ENCODE measurements at places on chromosomes 1 and 21. TPM values are rescaled to one million over a fixed set of nuclear protein-coding genes. Genes with fewer than 3 reads are reported as not detected.

DNA sequence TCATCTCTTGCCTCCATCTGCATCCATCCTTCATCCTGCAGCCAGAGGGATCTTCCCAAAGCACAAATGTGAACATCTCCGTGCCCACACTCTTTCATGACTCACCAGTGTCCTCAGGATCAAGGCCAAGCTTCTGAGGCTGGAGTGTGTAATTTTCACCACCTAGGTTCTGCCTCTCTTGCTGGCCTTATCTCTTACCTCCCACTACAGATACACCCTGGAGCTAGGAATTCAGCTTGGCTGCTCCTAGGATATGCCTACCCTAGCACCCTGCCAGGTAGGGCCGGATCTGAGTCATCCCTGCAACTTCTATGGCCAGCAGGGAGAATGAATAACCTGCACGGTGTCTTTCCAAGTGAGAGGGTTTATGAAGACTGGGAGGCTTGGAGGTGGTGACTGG lies 208.7 kb upstream of the CSF3R start:
- no peak for DNase-seq

DNA sequence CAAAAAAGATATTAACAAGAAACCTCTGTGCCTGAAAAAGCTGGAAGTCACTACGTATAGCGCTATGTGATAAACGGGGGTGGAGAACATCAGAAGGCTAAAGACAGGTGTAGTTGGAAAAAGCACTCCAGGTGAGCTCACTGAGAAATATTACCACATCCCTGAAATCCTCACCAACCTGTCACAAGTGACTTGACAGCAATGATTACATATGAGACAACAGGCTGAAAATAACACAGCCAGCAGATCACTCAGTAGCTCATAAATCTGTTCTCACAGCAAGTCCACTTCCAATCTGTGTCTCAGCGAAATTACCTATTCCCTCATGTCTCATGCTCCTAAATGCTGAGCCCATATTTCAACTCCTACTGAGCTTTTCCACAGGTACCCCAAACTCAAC lies 120.5 kb downstream of the UBR4 start:
- no peak for DNase-seq

DNA sequence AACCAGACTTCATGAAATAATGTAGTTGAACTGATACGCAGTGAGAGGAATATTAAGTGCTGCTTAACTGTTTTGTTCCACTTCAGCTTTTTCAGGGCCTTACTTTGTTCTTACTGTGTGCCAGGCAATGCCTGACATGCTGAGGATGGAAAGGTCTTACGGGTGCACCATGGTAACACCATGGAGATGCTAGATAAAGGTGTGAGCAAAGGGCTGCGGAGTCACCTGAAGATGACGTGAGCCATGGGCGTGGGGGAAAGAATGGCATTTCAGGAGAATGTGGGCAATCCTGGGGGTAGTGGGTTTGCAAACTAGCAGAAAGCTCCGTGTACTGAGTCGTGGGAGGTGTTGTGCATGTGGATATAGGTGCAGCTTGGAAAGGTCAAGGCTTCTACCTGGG lies 27.3 kb downstream of the MAN1C1 start:
- DNase-seq, result no peak

- no peak for DNase-seq
These were observed 37.6 kb upstream of the MRPS6 start for GRCh38 chr21:34035619-34036354.

GRCh38 chr1:201471772-201472171 lies 2.8 kb upstream of the PHLDA3 start:
- no peak for DNase-seq

- DNase-seq, result no peak
These were observed 27.1 kb downstream of the MPZL1 start for GRCh38 chr1:167748906-167749305.

DNA sequence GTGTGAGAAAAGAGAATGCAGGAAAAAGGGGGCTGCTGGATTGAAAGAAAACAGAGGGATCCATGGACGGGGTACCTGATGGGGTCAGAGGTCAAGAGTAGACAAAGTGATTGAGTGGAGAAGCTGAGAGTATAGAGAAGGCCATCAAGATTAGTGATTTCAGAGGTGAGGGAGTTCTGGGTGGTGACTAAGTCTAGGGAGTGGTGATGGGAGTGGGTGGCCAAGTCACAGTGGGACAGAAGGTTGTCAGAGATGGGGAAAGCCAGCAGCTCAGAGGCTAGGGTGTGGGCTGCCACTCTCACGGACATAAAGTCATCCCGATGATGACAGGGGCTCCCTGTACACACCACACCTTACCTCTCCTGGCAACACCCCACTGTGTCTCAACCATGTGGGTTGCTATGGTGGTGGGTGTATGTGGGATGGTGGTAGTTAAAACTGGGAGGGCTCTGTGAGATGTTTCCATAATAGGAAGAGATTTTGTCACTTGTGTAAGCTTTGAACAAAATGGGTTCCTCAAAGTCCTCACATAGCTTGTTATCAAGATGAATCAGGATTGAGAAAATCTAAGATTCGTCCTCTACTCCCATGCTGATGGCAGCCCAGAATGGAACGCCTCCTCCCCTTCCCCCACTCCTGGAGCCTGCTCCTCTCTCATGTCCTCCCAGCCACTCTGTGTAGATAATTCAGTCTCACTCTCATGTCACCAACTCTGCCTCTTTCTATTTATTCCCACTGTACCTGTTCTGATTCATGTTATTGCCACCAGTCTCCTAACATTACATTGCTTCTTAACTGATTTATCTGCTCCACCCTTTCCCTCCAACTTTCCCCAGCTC lies 20.3 kb upstream of the CSF1 start:
- DNase-seq, result peak; percentile 87

DNA sequence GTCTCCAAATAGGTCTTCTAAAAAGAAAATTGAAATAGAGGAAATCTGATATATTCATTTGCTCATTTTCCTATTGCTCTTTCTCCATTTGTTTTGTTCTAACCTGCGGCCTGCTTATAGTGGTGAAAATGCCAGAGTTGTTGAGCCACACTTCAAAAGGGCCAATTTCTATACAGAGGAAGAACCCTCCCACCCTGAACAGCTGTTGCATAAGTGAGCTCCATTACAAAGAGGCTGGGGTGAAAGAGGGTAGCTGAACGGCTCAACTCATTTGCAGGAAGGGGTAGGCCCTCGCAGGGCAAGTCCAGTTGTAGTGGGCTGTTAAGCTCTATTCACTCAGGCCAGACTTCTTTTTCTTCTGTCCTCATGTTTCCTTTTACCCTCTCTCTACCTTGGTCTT lies 8.8 kb downstream of the ADCY10 start:
- no peak for DNase-seq

GRCh38 chr1:31102501-31102950 lies 37.0 kb upstream of the PUM1 start:
- DNase-seq, result no peak

DNA sequence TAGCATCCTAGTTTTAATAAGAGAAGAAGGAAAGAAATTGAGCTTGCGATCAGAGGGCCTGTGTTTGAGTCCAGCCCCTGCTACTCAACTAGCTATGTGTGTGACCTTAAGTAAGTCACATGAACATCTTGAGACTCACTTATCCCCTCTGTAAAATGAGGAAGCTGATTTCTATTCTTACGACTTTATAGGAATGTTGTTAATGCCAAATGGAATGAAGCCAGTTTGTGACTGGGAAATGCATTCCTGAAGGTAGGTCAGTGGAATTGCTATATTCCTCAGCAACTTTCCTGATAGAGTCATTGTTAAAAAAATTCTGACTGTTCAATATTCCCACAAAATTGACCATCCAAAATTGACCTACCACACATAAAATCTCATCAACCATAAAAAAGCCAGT lies 14.9 kb downstream of the FASLG start:
- no peak for DNase-seq

DNA sequence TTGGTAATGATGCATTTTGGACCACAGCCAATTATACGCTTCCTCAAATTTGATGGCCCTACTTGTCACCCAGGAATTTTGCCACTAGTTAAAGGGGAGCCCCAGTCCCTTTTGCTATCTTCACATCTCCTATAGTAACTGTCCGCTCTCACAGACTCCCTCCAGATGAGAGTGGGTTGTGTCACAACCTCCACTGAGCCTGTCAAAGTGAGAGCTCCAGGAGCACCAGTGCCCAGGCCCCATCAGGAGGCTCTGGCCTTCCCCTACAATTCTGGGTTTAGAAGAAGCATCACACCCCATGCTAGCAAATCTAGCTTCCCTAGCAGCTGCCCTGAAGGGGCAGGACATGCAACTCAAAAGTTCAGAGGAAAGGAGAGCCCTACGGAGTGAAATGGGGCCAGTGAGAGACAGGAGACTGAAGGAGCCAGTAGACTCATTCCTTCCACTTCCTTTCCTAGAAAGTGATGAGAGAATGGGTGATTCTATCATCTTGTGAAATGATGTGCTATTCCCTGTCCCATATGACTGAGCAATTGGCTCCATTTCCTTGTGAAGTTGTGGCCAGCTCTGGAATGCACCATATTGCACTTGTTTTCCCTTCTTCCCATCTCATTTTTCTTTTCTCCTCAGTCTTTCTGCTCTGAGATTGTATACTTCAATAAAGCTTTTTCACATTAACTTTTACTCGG lies 541.3 kb downstream of the DPYD start:
- DNase-seq, result no peak

- DNase-seq, result no peak
These were observed 15.7 kb downstream of the PTCH2 start for GRCh38 chr1:44827197-44828002.

GRCh38 chr21:34882719-34883131 lies 166.4 kb downstream of the RUNX1 start:
- DNase-seq, result no peak

DNA sequence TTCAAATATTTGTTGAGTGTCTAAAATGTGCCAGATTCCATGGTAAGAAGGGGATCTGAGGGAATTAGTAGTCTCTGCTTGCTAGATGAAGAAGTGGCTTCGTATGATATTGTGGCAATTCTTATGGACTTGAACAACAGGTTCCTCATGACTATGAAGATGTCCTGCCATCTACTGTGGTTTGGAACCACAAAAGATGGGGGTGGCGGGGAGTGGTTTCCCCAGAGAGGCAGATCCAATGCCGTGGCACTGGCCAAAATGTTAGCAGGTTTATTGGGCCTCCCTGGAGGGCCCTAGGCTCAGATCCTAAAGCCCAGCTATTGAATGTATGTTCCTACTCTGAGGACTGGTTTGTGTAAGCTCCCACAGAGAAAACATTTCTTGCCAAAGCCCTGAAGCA lies 120.8 kb downstream of the RGS2 start:
- DNase-seq, result no peak

- no peak for DNase-seq
These were observed 738.4 kb downstream of the MATN1 start for GRCh38 chr1:29984862-29985605.

GRCh38 chr1:174364996-174365736 lies 82.6 kb upstream of the GPR52 start:
- DNase-seq, result no peak

GRCh38 chr1:54577612-54578011 lies 29.6 kb downstream of the ACOT11 start:
- DNase-seq, result no peak

GRCh38 chr21:39972471-39972870 lies 105.2 kb downstream of the PCP4 start:
- no peak for DNase-seq

- no peak for DNase-seq
These were observed 2.5 kb upstream of the KPNA6 start for GRCh38 chr1:32105338-32105737.

GRCh38 chr1:199015799-199016198 lies 377.0 kb downstream of the PTPRC start:
- no peak for DNase-seq

DNA sequence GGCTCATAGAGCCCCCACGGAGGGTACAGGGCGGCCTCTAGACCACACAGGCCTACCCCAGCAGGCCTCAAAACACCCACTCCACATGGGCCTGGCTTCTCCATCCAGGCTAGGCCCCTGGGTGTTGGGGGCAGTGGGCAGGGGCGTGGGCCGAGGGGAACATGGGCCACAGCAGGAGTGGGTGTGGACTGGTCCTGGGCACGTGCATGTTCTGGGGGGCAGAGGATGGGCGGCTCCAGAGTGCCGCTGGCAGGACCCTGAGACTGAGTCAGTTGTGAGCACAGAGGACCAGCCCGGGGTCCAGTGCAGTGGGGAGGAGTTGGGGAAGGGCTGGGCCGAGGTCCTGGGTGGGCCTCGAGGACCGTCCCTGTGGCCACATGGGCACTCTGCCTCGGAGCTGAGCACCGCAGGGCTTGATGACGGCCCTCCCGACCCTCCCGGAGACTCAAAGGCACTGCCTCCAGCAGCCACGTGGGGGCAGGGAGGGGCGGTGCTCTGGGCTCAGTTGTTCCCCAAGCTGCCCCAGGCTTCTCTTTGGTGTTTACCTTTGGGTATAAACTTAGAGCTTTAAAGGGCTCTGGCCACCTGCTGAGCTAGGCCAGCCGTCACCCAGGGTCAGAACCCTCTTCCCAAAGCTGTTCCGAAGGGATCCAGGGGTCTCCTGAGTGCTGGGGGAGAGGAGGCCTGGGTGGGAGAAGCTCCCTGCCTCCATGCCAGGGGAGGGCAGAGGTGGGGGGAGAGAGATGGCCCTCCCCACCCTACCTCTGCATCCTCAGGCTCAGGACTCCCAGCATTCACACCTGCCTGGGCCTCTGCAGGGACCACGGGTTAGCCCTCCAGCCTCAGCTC lies 79.9 kb downstream of the MORN1 start:
- peak; percentile 68 for DNase-seq

- no peak for DNase-seq
These were observed 1.8 kb downstream of the EYA3 start for GRCh38 chr1:28086651-28087050.

- DNase-seq, result no peak
These were observed 80.3 kb downstream of the SDCCAG8 start for GRCh38 chr1:243336163-243336562.

Gene ZBTB48
- 24.6 TPM for total RNA-seq

Gene CFAP107
- total RNA-seq, result not detected

Gene FMOD
- 1.9 TPM for total RNA-seq

Gene GPR25
- not detected for total RNA-seq

Gene HES3
- total RNA-seq, result not detected

Gene HSD3B2
- not detected for total RNA-seq

Gene FCAMR
- total RNA-seq, result not detected

Gene SLC9C2
- not detected for total RNA-seq

Gene C1QB
- not detected for total RNA-seq

Gene CNKSR1
- 1.5 TPM for total RNA-seq

Gene DFFA
- 32.8 TPM for total RNA-seq

Gene GRIK1
- not detected for total RNA-seq
